ENCODE measurements at places on chromosomes 1 and 21.

DNA sequence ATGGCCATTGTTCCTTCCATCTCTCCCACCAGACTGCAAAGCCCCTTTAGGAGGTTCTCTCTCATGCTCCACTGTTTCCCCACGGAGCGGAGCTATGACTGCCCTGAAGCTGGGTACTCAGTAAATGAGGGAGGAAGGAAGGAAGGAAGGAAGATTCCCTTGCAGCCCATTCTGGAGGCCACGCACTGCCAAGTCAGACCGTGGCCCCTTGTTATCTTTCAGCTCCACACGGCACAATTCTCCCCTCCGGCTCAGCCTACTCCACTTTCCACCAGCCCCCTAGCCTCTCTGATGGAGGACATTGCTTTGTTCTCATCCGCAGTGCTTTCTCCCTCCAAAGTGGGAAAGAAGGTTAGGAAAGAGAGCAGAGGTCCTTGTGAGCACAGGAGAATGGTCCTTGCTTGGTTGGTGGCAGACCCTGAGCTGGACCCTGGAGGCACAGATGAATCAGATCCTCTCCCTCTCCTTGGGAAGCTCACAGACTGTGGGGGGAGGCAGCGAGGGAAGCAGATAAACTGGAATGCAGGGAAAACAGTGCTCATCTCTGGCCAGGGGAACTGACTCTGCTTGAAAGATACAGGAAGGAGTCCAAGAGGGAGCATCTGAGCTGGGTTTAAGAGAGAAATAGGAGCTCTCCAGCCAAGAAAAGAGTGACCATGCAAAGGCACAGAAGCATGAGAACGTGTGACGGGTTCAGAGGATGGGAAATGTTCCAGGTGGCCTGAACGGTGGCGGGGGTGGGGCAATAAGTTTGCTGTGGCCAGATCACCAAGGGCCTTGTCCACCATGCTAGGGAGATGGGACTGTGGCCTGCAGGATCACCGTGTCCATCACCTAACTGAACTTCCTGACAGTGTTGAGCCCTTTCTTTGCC lies 52.6 kb downstream of the GLIS1 start:
- no peak for DNase-seq

DNA sequence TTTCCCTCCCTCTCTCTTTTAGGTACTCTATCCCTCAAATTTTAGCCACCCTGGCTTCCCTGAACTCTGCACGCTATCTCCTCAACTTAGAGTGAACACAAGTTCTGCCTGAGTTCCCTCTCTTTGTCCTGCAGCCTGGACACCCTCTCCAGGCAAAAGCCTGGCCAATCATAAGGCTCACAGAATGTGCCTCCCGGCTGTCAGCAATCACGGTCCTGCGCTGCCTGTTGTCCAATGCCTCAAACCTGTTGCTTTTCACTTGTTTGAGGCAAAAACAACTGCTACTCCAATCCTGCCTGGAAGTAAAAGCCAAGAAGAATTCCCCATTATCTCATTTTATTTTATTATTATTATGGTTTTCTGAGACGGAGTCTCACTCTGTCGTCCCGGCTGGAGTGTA lies 66.1 kb downstream of the LGR6 start:
- DNase-seq, result no peak

- DNase-seq, result no peak
These were observed 217.2 kb upstream of the IRF2BP2 start for GRCh38 chr1:234827181-234827580.

DNA sequence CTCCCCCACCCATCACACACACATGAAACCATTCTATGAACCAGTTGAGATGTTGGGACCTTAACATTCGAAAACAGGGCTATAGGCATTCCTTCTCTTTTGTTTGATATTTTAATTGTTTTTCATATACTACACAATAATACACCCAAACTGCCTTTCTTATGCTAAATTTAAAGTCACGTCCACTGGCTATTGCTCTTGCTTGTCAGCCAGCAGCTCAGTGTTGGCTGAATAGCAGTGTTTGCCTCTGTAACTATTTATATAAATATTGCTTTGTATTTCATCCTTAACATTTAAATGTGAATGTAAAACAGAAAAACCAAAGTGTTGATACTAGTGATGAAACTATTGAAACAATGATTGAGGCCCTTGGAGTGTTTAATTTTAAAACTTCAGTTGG lies 234.4 kb upstream of the KCNK2 start:
- no peak for DNase-seq

GRCh38 chr1:229169399-229169798 lies 101.5 kb upstream of the RAB4A start:
- DNase-seq, result no peak

DNA sequence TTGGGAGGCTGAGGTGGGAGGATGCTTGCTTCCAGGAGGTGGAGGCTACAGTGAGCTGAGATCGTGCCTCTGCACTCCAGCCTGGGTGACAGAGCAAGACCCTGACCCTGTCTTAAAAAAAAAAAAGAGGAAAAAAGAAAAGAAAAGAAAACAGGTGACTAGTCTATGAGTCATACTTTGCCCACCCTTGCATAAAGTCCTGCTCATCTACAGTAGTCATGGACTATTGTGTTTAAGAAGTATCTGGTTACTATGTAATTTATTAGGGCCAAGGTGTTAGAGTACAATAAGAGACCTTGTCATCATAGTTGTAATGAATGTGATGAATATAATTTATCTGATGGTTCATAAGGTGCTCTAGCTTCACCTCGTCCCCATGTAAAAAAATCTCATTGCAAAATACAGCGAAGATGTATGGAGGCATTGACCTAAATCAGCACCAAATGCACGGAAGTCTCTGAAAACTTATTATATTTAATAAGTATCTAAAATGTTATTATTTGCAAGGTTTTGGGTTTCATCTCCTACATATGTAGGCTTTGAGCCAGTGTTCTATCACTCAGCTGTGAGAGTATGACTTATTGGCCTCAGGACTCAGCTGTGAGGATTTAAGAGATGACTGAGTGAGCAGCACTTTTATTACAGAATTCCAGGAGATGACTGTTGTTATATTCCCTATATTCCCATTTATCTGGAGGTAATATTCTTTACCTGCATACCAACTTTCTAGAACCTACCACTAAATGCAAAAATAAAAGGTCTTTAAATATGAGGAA lies 19.9 kb upstream of the KCNJ6 start:
- no peak for DNase-seq

GRCh38 chr1:11528611-11529261 lies 49.8 kb downstream of the DISP3 start:
- no peak for DNase-seq

- no peak for DNase-seq
These were observed 216.1 kb upstream of the TMEM51 start for GRCh38 chr1:14937288-14937949.

GRCh38 chr21:42699196-42699595 lies 45.8 kb downstream of the PDE9A start:
- no peak for DNase-seq

DNA sequence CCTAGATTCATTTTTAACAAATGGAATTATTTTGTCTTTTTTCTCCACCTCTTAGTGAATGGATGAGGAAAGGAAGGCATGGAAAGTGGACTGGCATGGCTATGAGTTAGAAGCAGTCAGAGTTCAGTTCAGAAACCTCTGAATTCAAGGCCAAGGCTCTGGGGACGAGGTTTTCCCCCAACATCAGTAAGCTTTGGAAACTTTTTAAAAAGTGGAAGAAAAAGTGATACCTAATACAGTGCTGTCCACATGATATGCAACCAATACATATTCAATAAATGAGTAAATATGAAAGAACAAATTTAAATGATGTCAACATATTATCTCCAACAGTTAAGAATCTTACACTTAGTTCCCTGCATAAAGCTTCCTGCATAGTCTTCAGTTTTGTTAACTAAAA lies 204.7 kb downstream of the HLX start:
- no peak for DNase-seq

DNA sequence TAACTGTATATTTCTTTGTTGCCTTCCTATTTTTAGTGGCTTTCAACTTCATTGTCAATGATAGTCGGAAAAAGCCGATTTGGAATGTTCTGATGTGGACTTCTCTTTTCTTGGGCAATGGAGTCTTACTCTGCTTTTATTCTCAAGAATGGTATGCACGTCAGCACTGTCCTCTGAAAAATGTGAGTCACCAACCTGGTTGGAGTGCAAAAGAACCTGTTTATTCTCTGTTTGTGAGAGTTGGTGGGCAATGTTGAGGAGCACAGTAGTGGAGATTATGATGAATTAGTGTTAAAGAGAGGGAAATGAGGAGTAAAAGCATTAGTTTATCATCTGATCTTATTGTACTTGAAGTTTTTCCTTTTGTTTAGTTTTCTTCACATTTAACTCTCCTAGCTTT lies 14.5 kb upstream of the AXDND1 start:
- DNase-seq, result no peak

GRCh38 chr1:247274605-247275256 lies 18.9 kb downstream of the VN1R5 start:
- DNase-seq, result no peak

DNA sequence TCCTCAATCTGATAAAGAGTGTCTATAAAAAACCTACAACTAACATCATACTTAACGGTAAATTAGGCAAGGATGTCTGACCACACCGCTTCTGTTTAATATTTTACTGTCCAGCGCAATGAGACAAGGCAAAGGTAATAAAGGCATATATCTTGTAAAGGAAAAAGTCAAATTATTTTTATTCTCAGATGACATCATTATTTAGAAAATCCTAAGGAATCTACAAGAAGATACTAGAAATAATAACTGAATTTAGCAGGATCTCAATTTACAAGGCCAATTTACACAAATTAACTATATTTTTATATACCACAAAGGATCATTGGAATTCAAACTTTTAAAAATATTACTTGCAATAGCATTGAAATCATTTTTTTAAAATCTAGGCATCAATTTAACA lies 29.4 kb downstream of the GJA4 start:
- no peak for DNase-seq

- no peak for DNase-seq
These were observed 104.7 kb downstream of the SYT2 start for GRCh38 chr1:202605515-202605914.

GRCh38 chr1:103274886-103275285 lies 166.6 kb upstream of the COL11A1 start:
- DNase-seq, result no peak

- peak; percentile 76 for DNase-seq
These were observed 16.5 kb downstream of the ACOT11 start for GRCh38 chr1:54564312-54565112.

DNA sequence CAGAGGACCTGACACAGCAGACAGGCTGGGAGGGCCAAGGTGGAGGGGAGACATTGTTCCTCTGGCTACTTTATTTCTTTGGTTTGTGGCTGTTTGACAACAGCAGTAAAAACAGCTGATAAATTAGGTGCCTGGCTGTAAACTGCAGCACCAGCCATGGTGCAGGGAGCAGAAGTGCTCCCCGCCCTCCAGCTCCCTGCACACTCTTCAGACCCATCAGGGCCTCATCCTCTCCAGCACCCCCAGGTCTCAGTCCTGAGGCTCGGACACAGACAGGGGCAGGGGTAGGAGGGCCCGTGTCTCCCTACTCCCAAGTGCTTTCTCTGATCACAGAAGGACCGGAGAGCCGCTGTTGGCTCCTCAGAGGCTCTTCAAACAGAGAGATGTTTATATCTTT lies 17.7 kb upstream of the LRRN2 start:
- DNase-seq, result no peak

- no peak for DNase-seq
These were observed 35.4 kb upstream of the CITED4 start for GRCh38 chr1:40897513-40897912.

DNA sequence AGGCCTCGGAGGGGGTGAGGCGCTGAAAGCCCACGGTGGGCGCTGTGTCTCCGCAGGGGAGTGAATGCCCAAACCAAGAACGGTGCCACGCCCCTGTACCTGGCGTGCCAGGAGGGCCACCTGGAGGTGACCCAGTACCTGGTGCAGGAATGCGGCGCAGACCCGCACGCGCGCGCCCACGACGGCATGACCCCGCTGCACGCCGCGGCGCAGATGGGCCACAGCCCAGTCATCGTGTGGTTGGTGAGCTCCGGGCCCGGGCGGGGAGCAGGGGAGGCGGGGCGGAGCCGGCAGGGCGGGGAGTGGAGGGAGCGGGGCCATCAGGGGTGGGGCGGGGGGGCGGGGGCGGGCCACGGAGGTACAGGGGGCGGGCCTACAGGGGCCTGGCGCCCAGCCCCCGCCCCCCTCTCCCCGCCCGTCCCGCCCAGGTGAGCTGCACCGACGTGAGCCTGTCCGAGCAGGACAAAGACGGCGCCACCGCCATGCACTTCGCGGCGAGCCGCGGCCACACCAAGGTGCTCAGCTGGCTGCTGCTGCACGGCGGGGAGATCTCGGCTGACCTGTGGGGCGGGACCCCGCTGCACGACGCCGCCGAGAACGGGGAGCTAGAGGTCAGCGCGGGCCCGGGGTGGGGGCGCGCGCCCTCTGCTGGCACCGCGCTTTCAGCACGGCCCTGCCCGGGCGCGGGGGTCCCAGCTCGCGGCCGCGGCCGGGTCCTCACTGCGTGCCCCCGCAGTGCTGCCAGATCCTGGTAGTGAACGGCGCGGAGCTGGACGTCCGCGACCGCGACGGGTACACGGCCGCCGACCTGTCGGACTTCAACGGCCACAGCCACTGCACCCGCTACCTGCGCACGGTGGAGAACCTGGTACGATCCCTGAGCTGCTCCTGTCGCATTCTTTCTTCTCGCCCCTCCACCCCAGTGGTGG lies 15.9 kb downstream of the ESPN start:
- peak; percentile 56 for DNase-seq

GRCh38 chr21:29870814-29871213 lies 69.0 kb downstream of the GRIK1 start:
- DNase-seq, result no peak

GRCh38 chr21:15408089-15408488 lies 321.7 kb upstream of the USP25 start:
- DNase-seq, result no peak

DNA sequence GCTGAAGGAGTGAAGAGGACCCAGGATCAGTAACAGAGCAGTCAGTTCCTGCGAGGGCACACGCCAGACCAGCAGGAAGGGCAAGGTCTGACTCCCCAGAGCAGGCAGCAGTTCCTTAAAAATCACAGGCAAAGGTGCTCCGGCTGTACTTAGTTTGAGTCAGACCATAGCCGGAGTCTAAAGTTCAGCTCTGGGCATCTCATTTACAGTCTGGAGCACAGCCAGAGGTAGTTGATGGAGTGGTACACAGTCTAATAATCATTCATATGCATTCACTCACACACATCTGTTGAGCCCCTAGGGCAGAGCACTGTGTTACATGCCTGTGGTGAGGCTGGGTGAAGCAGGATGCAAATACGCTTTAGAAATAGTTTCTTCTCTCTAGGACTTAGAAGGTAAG lies 7.3 kb upstream of the AMIGO1 start:
- DNase-seq, result no peak

GRCh38 chr1:10980841-10981727 lies 31.4 kb upstream of the TARDBP start:
- DNase-seq, result no peak
